Stimulated activated CD8-positive, alpha-beta memory T cell treated with anti-CD3 and anti-CD28 coated beads, Interleukin-7, amount 100 ng/mL, for 1 hour (primary cell): ENCODE measurements at places on chromosomes 16 and 17.

- no peak for DNase-seq
Observed at GRCh38 chr16:50246299-50247122, 19.8 kb upstream of the ADCY7 start.

GRCh38 chr17:73510981-73511718, 133.1 kb downstream of the SDK2 start:
- DNase-seq, result no peak

- DNase-seq, result no peak
Observed at GRCh38 chr16:56493126-56493525, 26.7 kb downstream of the BBS2 start.

GRCh38 chr16:30120340-30121105, 2.5 kb downstream of the MAPK3 start:
- no peak for DNase-seq

GRCh38 chr17:76268015-76268749, 3.0 kb downstream of the UBALD2 start:
- DNase-seq, result no peak

GRCh38 chr17:334974-335481, 17.6 kb downstream of the RPH3AL start:
- DNase-seq, result no peak

DNA sequence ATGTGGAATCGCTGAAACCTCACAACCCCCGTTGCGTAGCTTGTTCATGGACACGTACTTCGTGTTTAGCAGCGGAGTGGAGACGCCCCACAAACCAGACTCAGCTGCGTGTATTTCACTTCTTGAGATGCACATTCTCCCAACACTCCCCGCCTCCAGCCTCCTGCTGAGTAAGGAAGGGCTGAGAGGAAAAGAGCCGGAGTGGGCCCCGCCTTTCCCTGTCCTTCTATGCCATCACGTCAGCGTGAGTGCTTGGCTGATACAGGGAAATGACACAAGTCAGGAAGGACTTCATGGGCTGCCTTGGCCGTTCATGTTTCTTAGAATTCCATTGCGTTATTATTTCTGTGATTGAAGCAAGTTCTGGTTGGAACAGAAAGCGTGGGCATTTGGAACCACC, 68.6 kb upstream of the CBX4 start:
- DNase-seq, result no peak

GRCh38 chr16:80848862-80849261, 44.5 kb upstream of the CDYL2 start:
- no peak for DNase-seq

GRCh38 chr17:80203471-80203963, 16.6 kb downstream of the SGSH start:
- no peak for DNase-seq

GRCh38 chr16:74898659-74899058, 86.3 kb downstream of the WDR59 start:
- no peak for DNase-seq

GRCh38 chr17:72671016-72671415, 421.5 kb downstream of the SLC39A11 start:
- DNase-seq, result no peak

DNA sequence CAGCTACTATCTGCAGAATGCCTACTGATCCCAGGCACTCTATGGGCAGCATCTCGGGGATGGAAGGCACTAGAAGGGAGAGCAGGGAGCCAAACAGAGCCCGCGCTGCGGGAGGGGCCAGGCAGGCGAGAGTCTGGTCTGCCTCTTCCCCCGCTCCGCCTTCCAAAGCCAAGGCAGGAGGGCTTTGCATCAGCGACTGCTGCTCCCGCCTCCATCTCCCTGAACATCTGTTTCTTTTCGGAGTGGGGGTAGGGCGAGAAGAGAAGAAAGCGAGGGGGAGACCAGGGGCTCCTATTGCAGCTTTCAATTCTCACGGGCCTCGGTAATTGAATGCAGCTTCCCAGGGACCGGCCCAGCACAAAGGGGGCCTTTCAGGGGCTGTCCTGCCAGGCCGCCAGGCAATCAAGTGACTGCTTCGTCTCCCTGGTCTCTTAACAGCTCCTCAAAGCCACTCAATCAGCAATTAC, 31.4 kb upstream of the CDC42EP4 start:
- DNase-seq, result no peak

- no peak for DNase-seq
Observed at GRCh38 chr16:79997257-79997656, 396.7 kb upstream of the MAF start.

- DNase-seq, result no peak
Observed at GRCh38 chr16:58684001-58684353, 593 bp downstream of the SLC38A7 start.

- no peak for DNase-seq
Observed at GRCh38 chr16:89345642-89346150, 128.2 kb downstream of the ZNF778 start.

GRCh38 chr17:57349541-57350247, 93.4 kb downstream of the MSI2 start:
- DNase-seq, result no peak

DNA sequence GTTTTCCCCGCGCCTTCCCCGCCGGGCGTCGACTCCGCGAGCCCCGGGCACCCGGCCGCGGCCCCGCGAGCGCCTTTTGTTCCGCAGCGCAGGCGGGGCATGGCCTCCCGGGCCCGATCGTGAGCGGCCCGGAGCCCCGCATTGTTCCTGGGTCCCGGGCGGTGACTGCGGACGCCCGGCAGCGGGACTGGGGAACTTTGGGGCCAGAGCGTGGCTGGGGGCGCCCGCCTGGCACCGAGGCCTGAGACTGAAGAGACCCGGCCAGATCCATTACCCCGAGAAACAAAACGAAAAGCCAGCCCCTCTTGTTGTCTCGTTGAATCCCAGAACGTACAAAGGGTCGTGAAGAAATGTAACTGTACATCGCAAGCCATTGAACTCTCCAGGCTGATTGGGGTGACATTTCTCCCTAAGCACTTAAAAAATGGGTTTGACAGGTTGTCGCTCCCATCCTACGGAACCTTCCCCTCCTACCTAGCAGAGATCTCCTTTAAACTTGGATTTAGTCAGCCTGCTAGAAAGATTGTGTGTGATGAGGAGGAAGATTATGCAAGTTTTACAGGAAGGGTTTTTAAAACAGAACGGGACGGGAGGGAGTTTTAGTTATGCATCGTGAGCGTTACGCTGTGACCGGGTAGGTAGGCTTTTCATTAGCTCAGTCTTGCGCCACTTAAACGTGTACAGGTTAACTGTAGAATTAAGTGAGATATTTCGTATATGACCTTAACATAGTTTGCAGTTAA, 825 bp downstream of the METTL9 start:
- DNase-seq, result no peak

DNA sequence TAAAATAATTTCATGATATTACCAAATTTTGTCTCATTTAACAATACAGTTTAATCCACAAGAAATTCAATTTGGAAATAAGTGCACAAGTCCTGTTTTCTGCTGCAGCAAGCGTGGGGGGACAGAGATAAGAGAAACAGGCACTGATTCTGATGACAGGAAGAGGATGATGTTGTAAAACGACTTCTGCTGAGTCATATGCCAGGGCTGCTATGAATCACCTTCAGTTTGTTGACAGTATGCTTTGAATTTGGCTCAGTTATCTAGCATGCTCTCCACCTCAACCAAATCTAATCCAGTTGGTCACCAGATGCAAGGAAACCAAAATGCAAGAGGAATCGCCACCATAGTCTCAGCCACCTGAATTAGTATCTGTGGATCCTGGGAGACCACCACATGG, 244.1 kb upstream of the MON1B start:
- DNase-seq, result no peak

GRCh38 chr16:24010440-24011089, 174.8 kb downstream of the PRKCB start:
- peak; percentile 69 for DNase-seq

DNA sequence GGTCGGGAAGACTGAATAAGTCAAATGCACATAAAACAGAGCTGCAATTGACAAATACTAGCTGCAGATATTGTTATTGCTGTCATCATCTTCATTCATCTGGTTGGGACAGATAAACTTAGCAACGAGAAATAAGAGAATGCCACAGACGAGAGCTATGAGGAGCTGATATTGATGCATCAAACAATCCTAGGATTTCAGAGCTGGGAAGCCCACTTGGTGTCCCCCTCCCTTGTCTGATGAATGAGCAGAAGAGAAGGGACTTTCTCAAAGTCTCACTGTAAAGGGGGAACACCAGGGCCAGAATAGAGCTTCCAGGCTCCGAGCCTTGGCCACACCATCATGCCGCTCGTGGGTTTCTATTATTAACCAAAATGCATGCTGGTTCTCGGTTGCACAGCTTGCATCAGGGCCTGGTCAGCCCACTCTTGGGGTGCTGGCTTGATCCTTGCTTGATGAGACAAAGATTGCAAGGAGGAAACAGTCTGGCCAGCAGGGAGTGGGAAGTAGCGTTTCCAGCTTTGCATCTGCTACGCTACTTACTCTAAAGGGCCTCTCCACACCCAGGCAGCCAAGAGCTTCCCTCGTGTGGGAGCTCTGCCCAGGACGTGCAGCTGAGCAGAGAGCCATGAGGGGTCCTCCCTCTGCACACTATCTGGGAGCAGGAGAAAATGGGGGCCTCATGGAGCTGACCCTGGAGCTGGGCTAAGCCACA, 28.4 kb upstream of the EMP2 start:
- DNase-seq, result no peak

DNA sequence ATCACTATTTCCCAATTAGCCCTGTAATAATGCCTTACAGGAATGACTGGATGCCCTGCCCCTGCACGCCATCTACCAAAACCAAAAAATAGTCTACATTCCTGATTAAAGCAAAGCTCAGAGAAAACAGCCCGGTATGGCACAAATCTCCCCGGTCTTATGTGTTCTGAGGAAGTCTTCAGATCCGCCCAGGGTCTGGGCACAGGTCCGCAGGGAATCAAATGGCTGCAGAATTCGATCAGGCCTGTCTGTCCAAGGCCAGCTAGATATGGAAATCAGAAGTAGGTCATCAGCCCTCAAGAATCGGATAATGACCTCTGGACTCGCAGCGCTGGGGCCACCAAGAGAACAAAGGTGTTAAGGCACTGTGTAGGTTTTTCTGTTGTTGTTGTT, 171.0 kb downstream of the ZFHX3 start:
- DNase-seq, result no peak

- no peak for DNase-seq
Observed at GRCh38 chr17:18854956-18855355, 3.0 kb upstream of the PRPSAP2 start.

DNA sequence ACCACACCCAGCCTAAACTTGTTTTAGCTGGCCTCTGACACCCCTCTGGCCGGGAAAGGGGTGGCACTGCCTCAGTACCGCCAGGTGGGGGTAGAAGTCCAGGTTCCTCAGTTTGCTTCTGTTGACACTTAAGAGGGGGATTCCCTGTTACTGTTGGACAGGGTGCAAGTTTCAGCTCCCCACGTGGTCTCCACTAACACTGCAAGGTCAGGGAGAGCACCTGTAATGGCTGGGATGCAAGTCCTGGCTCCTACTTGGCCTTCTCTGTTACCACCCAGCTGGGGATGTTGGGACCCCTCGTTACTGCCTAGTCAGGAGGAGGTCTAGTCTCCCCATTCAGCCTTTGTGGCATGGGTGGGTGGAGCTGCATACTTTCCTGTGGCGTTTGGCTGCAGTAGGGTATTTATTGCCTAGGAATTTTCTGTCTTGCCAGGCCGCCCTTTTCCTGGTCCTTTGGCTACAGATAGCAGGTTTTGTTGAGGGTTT, 10.6 kb upstream of the MFAP4 start:
- no peak for DNase-seq

GRCh38 chr16:89099905-89100304, 6.3 kb downstream of the ACSF3 start:
- DNase-seq, result no peak

GRCh38 chr17:80882926-80883685, 108.5 kb upstream of the CHMP6 start:
- no peak for DNase-seq

DNA sequence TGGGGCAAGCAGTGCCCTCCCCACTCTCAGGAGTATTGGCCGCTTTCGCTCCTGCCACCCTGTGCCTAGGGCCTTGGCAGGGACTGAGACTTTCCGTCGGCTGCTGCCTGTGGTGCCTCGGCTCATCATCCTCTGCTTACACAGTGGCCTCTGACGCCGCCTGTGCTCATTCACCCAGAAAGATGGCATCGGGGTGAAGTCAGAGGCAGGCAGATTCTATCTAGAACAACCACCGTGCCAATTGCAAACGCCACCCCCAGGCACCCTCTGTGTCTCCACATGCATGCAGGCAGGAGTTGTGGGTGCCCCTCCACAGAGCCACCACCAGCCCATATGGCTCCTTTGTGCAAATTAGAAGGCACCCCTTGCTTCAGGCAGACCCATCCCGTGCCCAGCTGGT, 154.2 kb upstream of the GSE1 start:
- DNase-seq, result no peak
